Activated B cell treated with CpG ODN at 0.5 μM for 24 hours (primary cell): ENCODE measurements at places on chromosomes 1 and 21. TPM values are rescaled to one million over a fixed set of nuclear protein-coding genes. Genes with fewer than 3 reads are reported as not detected.

DNA sequence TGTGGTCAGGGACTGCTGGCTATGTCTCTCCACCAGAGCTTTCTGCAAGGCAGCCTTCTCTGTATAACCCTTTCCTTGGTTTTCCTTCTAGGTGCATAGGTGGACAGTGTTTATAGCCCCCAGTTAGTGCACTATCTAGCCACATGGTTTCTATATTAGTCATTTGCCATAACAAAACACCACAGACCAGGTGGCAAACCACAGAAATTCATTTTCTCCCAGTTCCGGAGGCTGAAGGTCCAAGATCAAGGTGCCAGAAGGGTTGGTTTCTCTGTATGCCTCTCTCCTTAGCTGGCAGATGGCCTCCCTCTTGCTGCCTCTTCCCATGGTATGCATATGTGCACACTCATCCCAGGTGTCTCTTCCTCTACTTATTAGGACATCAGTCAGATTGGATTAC, 106.4 kb downstream of the KAZN start:
- H3K27me3 ChIP-seq, result no peaks in the 10 kb centered on the region
- no peak for DNase-seq
- H3K36me3 ChIP-seq, result no peaks in the 10 kb centered on the region
- H3K4me3 ChIP-seq, result no peak overlapping the region

- H3K27ac ChIP-seq, result peak overlapping the region; percentile 91
- H3K4me1 ChIP-seq, result peaks cover 22% of the 10 kb centered on the region
- no peak for DNase-seq
- H3K36me3 ChIP-seq, result peaks cover 22% of the 10 kb centered on the region
These were observed 516 bp downstream of the RCOR3 start for GRCh38 chr1:211259638-211260126.

The PDPN gene
- not detected in 2 replicates for total RNA-seq

GRCh38 chr1:96313216-96313615, 408.4 kb upstream of the PTBP2 start:
- H3K4me1 ChIP-seq, result no peaks in the 10 kb centered on the region
- H3K36me3 ChIP-seq, result no peaks in the 10 kb centered on the region

DNA sequence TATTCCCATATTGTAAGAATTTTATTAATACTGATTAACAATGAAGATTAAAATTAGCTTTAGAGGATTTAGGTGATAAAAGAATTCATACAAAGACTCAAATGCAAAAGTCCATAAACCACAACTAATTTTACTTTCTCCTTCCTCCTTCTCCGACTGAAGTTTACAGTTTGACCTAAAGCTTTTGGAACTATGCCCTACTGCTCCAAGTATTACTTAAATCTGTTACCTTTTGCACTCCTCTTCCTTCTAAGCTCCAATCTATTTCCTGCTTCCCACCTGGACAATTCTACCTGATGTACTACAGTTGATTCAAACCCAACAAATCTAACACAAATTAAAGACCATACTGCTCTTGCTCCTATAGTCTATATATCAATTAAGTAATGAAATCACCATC, 36.3 kb downstream of the ANKRD13C start:
- DNase-seq, result no peak
- H3K27ac ChIP-seq, result peak overlapping the region; percentile 0
- H3K36me3 ChIP-seq, result peaks cover 29% of the 10 kb centered on the region
- no peak overlapping the region for H3K4me3 ChIP-seq

The GABRD gene
- total RNA-seq, result not detected in 2 replicates

DNA sequence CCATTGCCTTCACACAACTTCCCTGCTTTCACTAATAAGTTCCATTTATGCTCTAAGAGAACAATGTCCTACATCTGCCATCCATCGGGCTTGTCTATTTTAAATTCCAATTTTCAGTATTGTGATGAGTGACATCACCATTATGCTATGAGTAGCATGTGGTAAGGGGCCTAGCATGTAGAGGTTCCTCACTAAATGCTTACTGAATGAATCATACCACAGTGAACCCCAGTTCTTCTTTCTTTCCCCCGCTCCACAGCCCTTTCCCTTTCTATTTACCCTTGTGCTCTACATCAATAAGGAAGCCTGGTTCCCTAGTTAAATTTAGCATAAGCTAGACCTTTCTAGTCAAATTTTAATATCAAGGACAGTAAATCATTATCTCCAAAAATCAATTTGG, 195.0 kb upstream of the RGS18 start:
- H3K4me3 ChIP-seq, result no peak overlapping the region
- H3K27me3 ChIP-seq, result no peaks in the 10 kb centered on the region

The TCEA3 gene
- total RNA-seq, result not detected in 2 replicates

DNA sequence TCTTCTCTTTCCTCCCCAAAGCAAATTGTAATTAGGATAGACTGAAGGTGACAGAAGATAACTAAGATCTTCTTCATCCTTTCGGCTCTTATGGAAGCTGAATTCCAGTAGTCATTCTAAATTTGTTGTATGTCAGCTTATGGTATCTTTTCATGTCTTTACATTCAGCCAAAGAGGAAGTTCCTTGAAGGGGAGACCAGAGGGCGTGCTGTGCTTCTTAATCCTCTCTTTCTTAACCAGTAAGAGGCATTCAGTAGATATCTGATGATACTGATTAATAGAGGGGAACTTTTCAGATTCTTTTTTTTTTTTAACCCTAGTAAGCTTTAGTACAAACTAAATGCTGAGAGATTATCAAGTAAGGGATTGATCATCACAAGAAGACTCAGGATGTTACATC, 102.3 kb downstream of the OSBPL9 start:
- H3K36me3 ChIP-seq, result peaks cover 17% of the 10 kb centered on the region
- no peak overlapping the region for H3K27ac ChIP-seq
- no peaks in the 10 kb centered on the region for H3K27me3 ChIP-seq
- no peak overlapping the region for H3K4me3 ChIP-seq
- no peak for DNase-seq

The USH2A gene
- not detected in 2 replicates for total RNA-seq

The NHLH1 gene
- total RNA-seq, result 0.46 and 0.71 TPM in 2 replicates

DNA sequence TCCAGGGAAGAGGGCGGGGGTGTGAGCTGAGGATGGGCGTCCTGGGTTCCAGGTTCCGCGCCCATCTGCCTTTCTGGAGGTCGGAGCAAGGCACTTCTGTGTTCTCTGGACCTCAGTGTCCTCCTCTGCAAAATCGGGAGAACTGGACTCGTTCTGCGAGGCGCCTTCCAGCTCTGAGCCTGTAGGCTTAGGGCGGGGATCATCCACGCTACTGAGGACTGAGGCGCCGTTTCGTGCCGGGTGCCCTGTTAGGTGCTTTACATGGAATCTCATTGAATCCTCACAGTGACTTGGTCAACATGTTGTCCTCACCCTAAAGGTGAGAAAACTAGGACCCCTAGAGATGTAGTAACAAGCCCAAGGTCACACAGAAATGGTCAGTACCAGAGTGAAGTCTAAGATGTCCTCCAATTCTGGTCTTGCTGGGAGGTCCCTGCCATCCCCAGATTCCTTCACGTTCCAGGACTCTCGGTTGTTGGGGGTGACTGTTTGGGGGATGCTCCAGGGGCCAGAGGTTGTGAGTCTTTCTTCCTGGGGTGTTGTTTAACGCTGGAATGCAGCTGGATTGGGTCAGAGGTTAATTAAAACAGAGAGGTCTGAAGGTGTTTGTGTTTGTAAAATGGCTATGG, 677 bp downstream of the PRKAA2 start:
- peaks cover 20% of the 10 kb centered on the region for H3K4me1 ChIP-seq
- no peak overlapping the region for H3K27ac ChIP-seq
- H3K36me3 ChIP-seq, result no peaks in the 10 kb centered on the region

The CA6 gene
- total RNA-seq, result not detected in 2 replicates

The DNAJC6 gene
- total RNA-seq, result 0.67 and 0.93 TPM in 2 replicates

The DCDC2B gene
- total RNA-seq, result not detected in 2 replicates

DNA sequence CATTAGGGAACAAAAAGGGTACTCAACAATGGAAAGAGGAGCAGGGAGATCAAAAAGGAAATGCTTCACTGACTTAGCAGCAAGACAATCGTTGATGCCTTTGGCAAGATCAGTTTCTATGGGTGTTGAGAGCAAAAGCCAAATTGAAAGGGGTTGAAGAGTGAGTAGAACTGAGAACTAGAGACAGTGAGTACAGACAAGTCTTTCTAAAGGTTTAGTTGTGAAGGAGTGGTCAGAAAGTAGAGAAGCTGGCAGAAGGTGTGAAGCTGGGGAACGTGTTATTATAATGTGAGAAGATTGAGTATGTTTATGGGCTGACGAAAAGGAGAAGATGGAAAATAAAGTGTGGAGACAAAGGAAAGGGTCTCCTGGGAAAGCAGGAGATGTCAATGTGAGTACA, 221.2 kb upstream of the USP25 start:
- H3K27me3 ChIP-seq, result no peaks in the 10 kb centered on the region
- DNase-seq, result no peak
- H3K36me3 ChIP-seq, result no peaks in the 10 kb centered on the region
- H3K4me1 ChIP-seq, result peaks cover under 1% of the 10 kb centered on the region
- no peak overlapping the region for H3K4me3 ChIP-seq

GRCh38 chr1:192559115-192560006, 16.2 kb upstream of the RGS1 start:
- DNase-seq, result no peak
- no peaks in the 10 kb centered on the region for H3K27me3 ChIP-seq
- H3K27ac ChIP-seq, result peak overlapping the region; percentile 33
- H3K4me1 ChIP-seq, result peaks cover 23% of the 10 kb centered on the region
- H3K36me3 ChIP-seq, result no peaks in the 10 kb centered on the region
- no peak overlapping the region for H3K4me3 ChIP-seq

The KCNK1 gene
- not detected in 2 replicates for total RNA-seq

- no peak overlapping the region for H3K4me3 ChIP-seq
- no peaks in the 10 kb centered on the region for H3K4me1 ChIP-seq
- DNase-seq, result no peak
- peaks cover 19% of the 10 kb centered on the region for H3K27me3 ChIP-seq
These were observed 436.3 kb upstream of the RUNX1 start for GRCh38 chr21:35485364-35485763.

GRCh38 chr1:40130892-40131291, 30.3 kb upstream of the RLF start:
- no peak overlapping the region for H3K27ac ChIP-seq
- no peaks in the 10 kb centered on the region for H3K4me1 ChIP-seq
- H3K36me3 ChIP-seq, result no peaks in the 10 kb centered on the region
- DNase-seq, result no peak
- no peak overlapping the region for H3K4me3 ChIP-seq

The E2F2 gene
- 2.4 and 3.4 TPM in 2 replicates for total RNA-seq

DNA sequence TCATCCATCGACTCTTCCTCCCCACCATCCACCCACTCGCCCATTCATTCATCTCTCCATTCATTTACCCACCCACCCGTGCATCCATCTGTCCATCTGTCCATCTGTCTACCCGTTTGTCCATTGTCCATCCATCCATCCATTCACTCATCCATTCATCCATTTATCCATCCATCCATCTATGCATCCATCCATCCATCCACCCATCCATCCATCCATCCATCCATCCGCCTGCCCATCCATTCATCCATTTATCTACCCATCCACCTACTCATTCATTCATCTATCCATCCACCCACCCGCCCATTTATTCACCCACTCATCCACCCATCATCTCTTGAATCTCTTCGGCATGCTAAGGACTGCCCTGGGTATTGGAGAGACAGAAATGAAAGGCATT, 18.5 kb downstream of the ARHGEF10L start:
- no peak overlapping the region for H3K27ac ChIP-seq
- H3K36me3 ChIP-seq, result no peaks in the 10 kb centered on the region
- H3K4me1 ChIP-seq, result no peaks in the 10 kb centered on the region

The LEMD1 gene
- not detected in 2 replicates for total RNA-seq

GRCh38 chr21:40835184-40835694, 11.7 kb downstream of the DSCAM start:
- peaks cover 2% of the 10 kb centered on the region for H3K27me3 ChIP-seq
- no peak overlapping the region for H3K27ac ChIP-seq
- no peaks in the 10 kb centered on the region for H3K4me1 ChIP-seq
- H3K4me3 ChIP-seq, result no peak overlapping the region
- no peak for DNase-seq

DNA sequence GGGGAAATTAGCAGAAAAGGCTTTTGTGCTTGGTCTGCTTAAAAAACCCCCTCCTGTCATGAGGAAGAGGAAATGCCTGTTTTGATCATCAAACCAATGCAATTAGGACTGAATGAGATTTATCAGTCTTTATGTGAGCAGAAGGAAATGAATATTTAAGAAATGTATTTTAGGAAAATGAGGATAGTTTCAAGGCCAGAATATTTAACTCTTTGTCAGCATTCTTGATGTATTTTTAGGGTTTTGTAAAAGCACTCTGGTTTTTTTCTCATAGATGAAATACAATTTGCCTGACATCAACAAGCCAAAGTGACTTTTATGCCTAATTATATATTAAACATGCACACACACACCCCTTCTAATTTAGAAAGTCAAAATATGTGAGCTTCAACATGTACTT, 213.8 kb downstream of the GRIK1 start:
- no peak for DNase-seq
- no peak overlapping the region for H3K27ac ChIP-seq
- no peak overlapping the region for H3K4me3 ChIP-seq
- H3K27me3 ChIP-seq, result no peaks in the 10 kb centered on the region
- no peaks in the 10 kb centered on the region for H3K36me3 ChIP-seq

DNA sequence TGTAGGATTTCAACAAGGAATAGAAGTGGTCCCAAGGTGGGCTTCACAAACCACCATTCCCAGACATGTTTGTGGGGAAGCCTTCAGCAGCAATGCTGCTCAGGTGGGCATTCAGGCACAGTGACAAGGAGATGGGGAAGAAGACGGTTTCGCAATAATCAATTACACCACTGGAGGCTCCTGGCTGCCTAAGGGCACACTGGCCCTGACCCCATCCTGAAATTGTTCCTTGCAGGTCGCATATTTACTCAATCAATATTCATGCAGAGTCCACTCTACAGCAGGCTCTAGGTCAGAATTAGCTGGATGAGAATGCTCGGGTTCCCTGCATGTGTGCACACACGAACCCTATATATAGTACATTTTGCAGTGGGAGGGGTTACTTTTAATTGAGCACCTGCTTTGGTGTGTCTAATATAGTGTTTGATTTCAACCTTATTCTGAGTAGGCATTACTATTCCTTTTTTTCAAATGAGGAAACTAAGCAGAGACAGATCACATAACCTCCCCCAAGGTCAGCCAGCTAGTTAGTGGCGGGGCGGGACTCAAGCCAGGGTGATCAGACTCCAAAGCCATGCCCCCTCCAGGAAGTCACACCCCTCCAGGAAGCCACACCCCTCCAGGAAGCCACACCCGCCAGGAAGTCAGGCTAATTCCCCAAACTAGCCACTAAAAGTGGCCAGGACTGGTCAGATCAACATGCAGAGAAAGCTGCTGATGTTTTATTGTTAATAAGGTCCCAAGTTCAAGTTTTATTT, 106.5 kb downstream of the HLCS start:
- DNase-seq, result no peak
- no peaks in the 10 kb centered on the region for H3K36me3 ChIP-seq

The IFNLR1 gene
- 38.6 and 39.2 TPM in 2 replicates for total RNA-seq

The CENPF gene
- 4.0 and 4.1 TPM in 2 replicates for total RNA-seq

DNA sequence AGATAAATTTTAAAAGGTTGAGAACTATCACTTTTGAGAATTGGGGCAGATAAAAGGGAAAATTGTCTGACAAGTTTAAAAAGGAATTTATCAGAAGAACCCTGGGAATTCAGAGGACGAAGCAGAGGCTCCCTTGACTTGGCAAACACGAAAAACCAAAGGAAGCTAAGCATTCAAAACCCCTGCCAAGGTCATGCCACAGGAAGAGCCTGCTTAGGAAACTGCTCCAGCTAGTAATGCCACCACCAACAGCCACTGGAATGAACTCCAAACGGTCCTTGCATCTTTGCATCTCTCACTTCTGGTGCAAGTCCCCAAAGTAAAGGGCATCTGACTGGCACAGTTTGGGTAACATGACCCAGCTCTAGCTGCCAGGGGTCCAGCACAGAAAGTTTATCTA, 7.2 kb downstream of the GPBP1L1 start:
- no peak overlapping the region for H3K4me3 ChIP-seq
- DNase-seq, result no peak
- H3K27me3 ChIP-seq, result no peaks in the 10 kb centered on the region
- peaks cover 77% of the 10 kb centered on the region for H3K4me1 ChIP-seq

- DNase-seq, result no peak
- H3K36me3 ChIP-seq, result no peaks in the 10 kb centered on the region
- no peak overlapping the region for H3K4me3 ChIP-seq
These were observed 40.2 kb upstream of the FCER1A start for GRCh38 chr1:159261721-159262494.

The LPGAT1 gene
- total RNA-seq, result 39.2 and 43.6 TPM in 2 replicates
